ENCODE measurements at places on chromosomes 16 and 17.

DNA sequence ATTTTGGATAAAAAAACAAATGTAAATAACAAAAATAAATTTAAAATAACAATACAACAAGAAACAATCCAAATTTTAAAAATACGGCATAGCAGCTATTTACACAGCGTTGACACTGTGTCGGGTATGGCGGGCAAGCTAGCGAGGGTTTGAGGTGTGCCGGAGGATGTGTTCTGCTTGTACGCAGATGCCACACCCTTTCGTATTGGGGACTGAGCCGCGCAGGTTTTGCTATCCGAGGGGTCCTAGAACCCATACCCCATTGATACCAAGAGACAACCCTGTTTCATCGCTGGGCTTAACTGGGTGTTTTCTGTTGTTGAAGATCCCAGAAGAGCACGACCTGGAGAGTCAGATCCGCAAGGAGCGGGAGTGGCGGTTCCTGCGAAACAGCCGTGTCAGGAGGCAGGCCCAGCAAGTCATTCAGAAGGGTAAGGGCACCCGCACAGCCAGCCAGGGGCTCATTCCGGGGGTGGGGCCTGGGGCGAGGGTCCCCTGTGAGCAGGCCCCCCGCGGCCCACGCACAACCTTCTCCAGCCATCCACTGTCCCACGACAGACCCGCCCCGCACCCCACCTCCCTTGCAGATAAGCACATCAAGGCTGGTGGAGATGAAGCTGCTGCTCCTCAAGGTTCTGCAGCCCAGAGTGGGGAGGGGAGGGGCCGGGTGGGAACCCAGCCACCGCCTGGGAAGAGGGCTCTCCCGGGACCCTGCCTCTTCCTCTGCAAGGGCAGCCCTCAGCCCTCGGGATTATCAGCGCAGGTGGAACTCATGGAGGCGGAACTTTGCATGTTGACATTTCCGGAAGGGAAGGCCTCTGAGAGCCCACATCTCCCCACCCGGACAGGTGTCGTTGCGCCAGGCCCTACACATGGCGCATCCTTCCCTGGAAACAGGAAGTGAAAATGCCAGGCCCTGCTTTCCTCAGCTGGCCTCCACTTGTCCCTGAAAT is 51.2 kb upstream of the CHMP6 start:
- DNase-seq = no peak

GRCh38 chr17:70217571-70217970 is 48.2 kb downstream of the KCNJ2 start:
- DNase-seq = no peak

DNA sequence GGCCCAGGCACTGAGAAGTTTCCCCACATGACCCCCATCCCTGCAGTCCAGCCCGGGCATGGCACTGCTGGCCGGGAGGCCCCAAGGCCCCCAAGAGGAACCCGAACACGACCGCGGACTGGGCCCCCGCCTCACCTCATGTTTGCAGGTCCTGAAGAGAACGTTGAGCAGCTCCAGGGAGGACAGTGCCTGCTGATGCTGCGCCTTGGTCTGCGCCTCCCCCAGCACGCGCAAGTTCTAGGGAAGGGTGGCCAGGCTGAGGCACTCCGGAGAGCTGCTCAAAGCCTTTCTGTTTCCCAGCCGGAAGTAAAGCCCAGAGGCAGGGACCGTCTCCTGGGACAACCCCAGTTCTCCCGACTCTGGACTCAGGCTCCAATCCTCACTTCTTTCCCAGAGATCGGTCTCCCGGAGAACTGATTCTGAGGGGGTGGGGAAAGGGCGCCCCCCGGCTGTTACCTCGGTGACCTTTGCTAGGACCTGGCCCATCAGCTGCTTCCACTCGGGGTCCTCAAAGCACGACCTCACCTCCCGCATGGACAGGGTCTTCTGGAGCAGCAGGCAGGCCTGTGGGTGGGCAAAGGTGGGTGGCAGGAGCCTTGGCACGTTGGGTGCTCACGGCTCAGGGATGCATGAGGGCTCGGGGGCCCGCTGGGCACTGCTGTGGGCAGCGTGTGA is 13.7 kb downstream of the MYBBP1A start:
- no peak for DNase-seq

DNA sequence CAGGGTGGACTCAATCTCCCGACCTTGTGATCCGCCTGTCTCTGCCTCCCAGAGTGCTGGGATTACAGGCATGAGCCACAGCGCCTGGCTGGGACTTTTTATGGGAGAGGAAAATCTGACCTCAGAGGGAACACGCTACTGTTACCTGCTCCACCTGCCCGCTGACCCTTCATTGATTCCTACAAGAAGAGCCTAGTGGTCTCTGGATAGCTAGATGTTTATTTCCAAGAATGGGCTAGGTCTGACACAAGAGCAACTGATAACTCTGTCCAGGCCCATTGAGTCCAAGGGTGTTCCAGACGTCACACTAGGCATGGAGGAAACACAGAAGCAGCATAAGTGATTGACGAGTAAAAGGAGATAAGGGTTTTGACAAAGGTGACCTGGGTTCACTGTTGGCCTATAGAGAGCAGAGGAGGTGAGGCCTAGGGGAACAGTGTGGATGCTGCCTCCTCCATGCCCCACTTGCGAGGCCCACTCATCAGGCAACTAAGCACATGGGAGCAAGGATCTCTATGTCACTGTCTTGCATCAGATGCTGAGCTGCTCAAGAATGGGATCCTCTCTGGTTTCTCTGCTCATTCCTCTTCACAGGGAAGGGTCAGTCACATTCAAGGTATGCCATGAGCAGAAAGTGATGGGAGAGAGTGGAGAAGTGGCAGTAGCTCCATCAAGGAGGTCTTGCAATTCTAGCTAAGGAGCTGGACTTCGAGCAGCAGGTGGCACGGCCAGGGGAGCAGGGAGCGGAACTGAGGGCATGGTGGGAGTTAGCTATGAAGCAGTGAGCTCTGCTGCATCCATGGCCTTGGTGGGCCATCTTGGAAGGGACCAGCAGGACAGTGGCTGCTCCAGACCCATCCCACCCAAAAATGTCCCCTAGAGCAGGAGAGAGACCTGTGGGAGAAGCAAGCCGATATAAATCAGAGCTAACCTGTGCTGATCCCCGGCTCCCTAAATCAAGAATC is 145.2 kb downstream of the WSCD1 start:
- no peak for DNase-seq

- DNase-seq = no peak
Observed at GRCh38 chr16:47753659-47754058, 292.5 kb downstream of the PHKB start.

DNA sequence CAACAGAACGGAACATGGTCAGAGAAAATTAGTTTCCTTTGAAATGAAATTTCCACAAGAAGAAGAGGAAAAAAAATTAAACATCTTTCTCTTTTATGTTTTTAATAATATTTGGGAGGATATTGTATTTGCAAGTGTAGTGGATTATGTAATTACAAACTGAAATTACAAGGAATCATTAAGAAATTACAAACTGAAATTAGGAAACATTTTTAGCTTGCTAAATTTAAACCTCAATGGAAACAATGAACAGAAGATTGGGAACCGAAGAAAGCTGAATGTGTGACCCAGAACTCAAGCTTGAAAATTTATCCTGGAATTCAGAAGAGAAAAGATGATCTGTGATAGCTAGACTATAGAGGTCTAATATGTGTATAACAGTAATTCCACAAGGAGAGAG is 4.4 kb upstream of the PIK3R5 start:
- no peak for DNase-seq

GRCh38 chr17:38667099-38667786 is 7.5 kb downstream of the EPOP start:
- peak; percentile 70 for DNase-seq

- no peak for DNase-seq
Observed at GRCh38 chr17:31156326-31156725, 61.5 kb downstream of the NF1 start.

- DNase-seq = no peak
Observed at GRCh38 chr17:56480501-56480900, 113.0 kb upstream of the NOG start.

DNA sequence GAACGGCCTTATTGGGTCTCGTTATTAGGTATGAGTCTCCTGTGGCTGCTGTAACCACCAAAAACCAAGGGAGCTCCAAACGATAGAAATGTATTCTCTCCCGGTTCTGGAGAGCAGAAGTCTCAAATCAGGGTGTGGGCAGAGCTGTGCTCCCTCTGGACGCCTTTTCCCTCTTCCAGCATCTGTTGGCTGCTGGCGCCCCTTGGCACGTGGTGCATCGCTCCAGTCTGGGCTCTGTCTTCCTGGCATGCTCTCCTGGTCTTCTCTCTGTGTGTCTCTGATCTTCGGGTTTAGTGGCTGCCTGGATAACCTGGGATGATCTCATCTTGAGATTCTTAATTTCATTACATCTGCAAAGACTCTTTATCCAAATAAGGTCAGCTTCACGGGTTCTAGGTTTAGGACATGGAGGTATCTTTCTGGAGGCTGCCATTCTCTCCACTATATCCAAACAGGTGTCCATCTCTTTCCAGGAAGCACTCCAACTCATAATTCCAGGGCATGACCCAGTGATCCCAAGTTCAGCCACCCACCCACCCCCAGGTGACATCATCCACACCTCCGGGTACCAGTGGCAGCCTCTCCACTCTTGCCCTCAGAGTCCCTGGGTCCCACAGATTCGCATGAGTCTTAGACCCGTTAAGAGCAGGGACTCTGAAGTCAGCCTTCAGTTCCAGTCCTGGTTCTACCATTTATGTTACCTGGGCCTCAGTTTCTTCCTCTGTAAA is 145.5 kb upstream of the FOXF1 start:
- no peak for DNase-seq

DNA sequence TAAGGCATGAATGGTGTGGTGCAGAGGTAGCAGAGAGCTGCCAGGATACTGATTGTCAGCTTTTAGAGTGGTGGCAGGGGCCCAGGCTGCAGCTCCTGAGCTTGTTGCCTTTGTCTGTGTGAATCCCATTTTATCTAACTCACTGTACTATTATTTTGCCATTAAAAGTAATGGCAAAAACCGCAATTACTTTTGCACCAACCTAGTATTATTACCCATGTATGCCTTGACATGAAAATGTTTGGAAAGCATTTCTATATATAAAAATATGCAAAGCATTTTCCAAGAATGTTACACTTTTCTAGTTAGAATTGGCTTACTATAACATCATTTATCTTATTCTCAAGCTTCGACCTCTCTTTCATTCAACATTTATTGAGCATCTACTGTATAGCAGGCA is 308.1 kb upstream of the MYOCD start:
- DNase-seq = no peak

GRCh38 chr17:17087424-17088015 is 45.3 kb downstream of the MPRIP start:
- DNase-seq = no peak

DNA sequence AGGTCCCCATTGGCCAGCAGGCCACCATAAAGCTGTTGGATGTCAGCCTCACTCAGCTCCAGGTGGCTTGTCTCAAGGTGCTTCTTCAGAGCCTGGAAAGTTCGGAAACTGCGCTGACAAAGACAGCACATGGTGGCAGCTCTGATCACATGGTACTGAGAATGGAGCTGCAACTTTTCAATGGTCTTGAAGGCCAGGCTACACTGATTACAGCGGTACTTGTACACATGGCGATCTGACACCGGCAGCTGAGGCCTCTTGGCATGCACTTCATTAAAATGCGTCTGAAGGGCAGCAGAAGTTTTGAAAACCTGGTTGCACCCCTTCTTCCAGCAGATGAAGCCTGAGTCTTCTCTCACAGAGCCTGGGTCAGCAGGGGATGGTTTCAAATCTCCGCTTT is 249.7 kb downstream of the ZFHX3 start:
- DNase-seq = no peak
